ENCODE measurements at places on chromosomes 6 and 20. TPM values are rescaled to one million over a fixed set of nuclear protein-coding genes. Genes with fewer than 3 reads are reported as not detected.

DNA sequence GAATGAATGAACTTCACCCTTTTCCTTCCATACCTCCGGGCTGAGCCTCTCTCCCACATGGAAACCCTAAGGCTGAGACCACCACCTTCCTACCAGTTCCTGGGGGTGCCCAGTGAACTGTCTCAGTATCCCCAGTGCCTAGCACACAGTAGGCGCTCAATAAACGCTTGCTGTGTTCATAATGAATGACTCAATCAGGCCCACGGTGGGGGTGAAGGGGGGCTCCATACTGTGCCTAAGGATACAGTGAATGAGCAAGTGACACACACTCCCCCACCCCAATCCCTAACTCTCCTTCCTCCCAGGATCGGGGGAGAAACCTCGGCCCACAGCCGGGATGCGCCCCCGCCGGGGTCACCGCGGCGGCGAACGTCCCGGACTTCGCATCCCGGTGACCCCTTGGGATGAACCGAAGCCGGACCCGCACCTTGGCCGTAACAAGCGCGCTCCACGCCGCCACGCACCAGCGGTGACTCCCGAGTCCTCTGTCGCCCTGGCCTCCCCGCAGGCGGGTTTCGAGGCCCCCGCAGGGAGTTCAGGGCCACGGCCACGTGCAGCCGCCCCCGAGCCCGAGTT lies 592 bp downstream of the KCNG1 start:
- H3K36me3 ChIP-seq = no peaks in the 10 kb centered on the region
- DNase-seq = no peak
- peak overlapping the region; percentile 48 for H3K27ac ChIP-seq
- peaks cover 11% of the 10 kb centered on the region for H3K4me1 ChIP-seq
- H3K4me3 ChIP-seq = peak overlapping the region; percentile 50
- H3K27me3 ChIP-seq = peaks cover 5% of the 10 kb centered on the region

DNA sequence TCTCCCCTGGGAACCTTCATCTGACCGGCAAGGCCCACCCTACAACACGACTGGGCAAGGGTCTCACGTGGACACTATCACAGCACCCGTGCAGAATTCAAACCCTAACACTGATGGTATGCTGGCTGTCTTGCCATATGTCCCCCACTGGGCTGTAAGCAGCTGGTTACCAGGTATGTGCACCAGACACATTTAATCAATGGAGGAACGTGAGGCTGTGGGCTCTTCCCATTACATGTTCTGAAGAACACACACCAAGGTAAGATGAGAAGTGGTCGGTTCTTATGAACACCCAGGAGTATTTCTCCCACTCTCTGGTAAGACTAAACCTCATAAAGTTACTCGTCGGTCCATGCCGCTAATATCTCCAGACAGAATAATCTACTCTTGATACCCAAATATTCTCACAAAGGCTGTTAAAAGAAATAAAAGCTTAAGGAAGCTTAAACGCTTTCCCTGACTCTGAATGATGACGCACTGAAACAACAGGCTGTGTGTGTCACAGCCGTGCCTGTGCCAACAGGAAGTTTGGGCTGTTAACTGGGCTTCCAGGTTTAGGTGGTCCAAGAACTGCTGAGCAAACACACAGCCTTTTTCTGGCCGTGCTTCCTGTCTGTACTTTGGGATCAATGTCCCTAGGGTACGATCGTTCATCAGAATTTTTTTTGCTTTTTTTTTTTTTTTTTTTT lies 75.3 kb downstream of the SLC23A2 start:
- no peak overlapping the region for H3K4me3 ChIP-seq
- no peaks in the 10 kb centered on the region for H3K27me3 ChIP-seq
- DNase-seq = no peak
- H3K36me3 ChIP-seq = no peaks in the 10 kb centered on the region

GRCh38 chr20:10217721-10218410 lies 764 bp upstream of the SNAP25 start:
- H3K27me3 ChIP-seq = peaks cover 9% of the 10 kb centered on the region
- H3K27ac ChIP-seq = peak overlapping the region; percentile 50
- peaks cover 5% of the 10 kb centered on the region for H3K4me1 ChIP-seq
- H3K4me3 ChIP-seq = peak overlapping the region; percentile 16
- H3K36me3 ChIP-seq = no peaks in the 10 kb centered on the region

- no peak overlapping the region for H3K4me3 ChIP-seq
- no peaks in the 10 kb centered on the region for H3K27me3 ChIP-seq
- H3K4me1 ChIP-seq = peaks cover 22% of the 10 kb centered on the region
- no peak overlapping the region for H3K27ac ChIP-seq
- no peak for DNase-seq
Observed at GRCh38 chr20:35886537-35886936, 67.8 kb downstream of the SCAND1 start.

Gene MAK
- total RNA-seq = 0.04 TPM

DNA sequence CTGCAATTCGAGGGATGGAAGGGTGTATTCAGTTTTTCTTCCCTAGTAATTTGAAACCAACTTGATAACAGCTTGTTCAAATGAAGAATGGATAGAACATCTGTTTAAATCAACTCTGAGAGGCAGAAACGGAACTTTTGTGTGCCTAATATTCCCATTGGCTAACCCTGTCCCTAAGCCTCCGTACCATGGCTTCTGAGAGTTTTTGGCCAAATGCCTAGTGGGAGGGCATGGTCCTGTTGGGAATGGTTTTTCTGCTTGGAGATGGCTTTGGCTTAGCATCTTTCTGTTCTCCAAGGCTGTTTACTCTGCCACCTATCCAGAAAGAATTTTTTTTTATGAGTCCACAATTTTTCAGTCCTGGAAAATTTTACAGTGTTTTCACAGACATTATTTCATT lies 126.7 kb upstream of the MLIP start:
- no peak overlapping the region for H3K27ac ChIP-seq
- H3K4me1 ChIP-seq = peaks cover 13% of the 10 kb centered on the region
- H3K36me3 ChIP-seq = no peaks in the 10 kb centered on the region
- DNase-seq = no peak
- H3K4me3 ChIP-seq = no peak overlapping the region
- H3K27me3 ChIP-seq = no peaks in the 10 kb centered on the region

DNA sequence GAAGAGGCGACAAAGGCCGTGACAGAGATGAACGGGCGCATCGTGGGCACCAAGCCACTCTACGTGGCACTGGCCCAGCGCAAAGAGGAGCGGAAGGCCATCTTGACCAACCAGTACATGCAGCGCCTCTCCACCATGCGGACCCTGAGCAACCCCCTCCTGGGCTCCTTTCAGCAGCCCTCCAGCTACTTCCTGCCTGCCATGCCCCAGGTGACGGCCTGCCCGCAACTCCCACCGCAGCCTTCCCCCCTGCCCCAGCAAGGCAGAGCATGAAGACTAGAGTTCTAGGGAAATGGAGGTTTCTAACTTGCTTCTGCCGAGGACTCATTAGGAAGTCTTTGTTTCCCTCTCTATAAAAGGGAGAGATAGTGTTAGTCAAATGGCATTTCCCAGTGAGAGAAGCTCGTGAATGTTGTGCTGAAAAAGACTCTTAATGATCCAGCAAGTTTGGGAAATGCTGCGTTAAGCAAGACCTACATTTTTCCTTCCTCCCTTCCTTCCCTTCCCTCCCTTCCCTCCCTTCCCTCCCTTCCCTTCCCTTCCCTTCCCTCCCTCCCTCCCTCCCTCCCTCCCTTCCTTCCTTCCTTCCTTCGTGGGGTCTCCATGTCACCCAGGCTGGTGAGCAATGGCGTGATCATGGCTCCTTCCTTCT lies 20.8 kb downstream of the PABPC1L start:
- H3K4me1 ChIP-seq = no peaks in the 10 kb centered on the region
- DNase-seq = no peak
- H3K27ac ChIP-seq = no peak overlapping the region
- no peak overlapping the region for H3K4me3 ChIP-seq
- H3K27me3 ChIP-seq = no peaks in the 10 kb centered on the region

DNA sequence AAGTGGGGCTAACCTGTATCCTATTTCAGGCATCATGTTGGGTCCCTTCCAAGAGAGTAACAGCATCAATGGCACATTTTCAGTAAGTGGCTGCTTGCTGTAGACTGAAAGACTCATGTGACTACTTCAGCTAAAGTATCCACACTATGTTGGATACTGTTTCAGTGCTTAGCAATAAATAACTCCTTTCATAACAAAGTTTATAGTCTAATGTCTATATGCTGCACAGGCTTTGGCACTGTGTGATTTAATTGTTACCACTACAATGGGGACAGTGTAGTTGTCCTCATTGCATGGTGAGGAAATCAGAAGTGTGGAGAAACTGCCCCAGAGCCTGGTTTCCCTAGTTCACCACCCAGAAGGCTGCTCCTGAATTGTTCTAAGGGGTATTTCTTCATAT lies 318.0 kb upstream of the PTCHD4 start:
- DNase-seq = no peak
- H3K27me3 ChIP-seq = no peaks in the 10 kb centered on the region
- no peak overlapping the region for H3K27ac ChIP-seq
- no peak overlapping the region for H3K4me3 ChIP-seq
- H3K36me3 ChIP-seq = no peaks in the 10 kb centered on the region
- no peaks in the 10 kb centered on the region for H3K4me1 ChIP-seq

Gene SPATS1
- total RNA-seq = not detected

Gene VSTM2L
- 2.6 TPM for total RNA-seq

Gene SLC12A5
- total RNA-seq = not detected

GRCh38 chr6:42829561-42830092 lies 47.8 kb downstream of the BICRAL start:
- H3K36me3 ChIP-seq = peaks cover 86% of the 10 kb centered on the region
- H3K4me1 ChIP-seq = no peaks in the 10 kb centered on the region
- H3K27ac ChIP-seq = no peak overlapping the region
- H3K27me3 ChIP-seq = no peaks in the 10 kb centered on the region

DNA sequence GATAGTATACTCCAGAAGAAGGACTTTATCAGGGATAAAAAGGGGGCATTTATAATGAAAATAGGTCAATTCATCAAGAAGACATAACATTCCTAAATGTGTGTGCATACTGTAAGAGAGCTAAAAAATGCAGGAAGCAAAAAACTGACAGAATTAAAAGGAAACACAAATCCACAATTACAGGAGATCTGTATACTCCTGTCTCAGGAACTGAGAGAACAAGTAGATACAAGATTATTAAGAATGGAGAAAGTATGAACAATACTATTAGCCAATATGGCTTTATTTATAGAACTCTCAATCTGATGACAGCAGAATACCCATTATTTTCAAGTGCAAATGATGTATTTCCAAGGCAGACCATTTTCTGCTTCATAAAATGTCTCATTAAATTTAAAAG lies 167.7 kb upstream of the BMP5 start:
- H3K27ac ChIP-seq = no peak overlapping the region
- no peaks in the 10 kb centered on the region for H3K27me3 ChIP-seq

Measured in esophagus squamous epithelium (tissue), 5 donors.